ENCODE measurements at places on chromosomes 2 and 18.

- no peak for DNase-seq
These were observed 36.3 kb downstream of the SLC35F5 start for GRCh38 chr2:113720167-113720566.

- DNase-seq = no peak
These were observed 415.2 kb upstream of the TCF4 start for GRCh38 chr18:56003009-56003719.

GRCh38 chr2:50102383-50102782, 929.5 kb downstream of the NRXN1 start:
- DNase-seq = no peak

DNA sequence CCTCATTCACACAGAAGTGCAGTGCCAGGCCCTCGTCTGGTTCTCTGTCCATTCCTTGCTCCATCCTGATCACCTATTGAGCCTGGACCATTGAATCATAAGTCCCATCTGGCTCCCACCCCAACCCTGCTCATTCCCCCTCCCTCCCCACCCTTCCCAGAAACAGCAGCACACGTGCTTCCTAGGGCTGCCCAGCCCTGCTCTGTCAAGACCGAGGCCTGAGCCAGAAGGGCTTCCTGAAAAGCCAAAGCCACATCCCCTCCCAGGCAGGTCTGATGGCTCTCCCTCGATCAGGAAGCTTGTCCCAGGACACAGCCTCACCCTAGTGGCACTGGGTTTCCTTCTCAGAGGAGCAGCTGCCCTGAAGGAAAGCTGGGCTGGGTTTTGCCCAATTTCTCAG, 79.8 kb upstream of the FZD7 start:
- no peak for DNase-seq

- no peak for DNase-seq
These were observed 291.3 kb downstream of the AFF3 start for GRCh38 chr2:99851089-99851488.

DNA sequence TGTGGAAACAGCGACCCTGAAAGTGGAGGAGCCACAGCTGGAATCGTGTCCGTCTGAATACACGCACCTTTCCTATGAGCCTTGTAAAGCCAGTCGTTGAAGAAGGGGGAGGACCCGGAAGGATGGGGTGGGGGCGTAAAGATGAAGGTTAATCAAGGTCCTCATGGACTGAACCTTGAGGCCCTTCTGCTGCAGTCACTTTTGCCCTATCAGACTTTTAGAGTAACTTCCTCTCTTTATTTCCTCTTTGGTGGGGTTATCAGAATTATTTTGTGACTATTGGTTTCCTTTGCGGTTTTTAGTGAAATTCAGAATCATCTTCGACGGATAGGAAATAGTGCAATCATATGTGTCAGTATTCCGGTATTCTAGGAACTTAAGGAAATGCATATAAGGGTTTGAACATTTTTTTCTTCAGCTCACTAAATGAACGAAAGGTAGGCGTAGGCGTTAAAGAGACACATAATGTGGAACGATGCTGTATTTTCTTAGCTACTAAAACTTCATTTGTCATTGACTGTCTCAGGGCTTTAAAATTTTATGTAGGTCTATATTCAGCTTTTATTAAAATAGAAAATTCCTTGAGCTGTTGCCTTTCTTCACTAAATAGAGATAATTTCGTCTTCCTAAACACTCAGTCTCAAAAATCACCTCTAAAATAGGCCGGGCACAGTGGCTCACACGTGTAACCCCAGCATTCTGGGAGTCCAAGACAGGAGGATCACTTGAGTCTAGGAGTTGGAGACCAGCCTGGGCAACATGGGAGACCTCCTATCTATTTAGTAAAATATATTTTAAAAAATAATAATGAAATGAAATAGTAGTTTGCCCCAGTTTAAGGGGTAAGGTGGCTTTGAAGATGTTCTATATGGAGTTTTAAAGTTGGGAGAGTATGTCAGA, 1.4 kb upstream of the YES1 start:
- DNase-seq = peak; percentile 34

DNA sequence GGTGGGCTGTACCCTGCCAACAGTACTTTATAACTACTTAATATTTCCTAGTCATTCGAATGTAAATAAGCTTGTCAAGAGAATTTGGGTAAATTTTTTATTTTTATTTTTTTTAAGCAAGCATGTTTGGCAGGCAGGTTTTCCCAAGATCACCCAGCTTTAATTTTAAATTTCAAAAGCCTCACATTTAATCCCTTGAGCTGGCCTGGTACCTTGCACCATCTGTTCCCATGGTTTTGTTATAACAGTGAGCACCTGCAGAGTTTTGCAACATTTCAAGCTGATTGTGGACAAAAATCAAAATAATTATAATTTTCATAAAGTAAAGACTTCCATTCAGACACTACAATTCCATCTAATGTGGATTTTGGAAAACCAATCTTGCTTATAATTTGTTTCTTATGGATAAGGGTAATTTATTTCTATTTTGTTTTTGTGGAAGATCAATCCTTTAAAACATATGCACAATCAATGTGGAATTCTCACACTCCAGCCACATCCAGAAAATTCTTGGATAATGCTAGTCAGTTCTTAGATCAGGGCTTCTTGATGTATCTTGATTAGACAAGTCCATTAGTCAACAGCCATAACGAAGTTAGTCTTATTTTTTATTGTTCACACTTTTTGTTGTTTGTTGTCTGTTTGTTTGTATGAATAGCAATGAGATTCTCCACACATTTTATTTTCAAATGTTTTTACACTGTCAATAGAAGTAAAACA, 689.3 kb downstream of the NR4A2 start:
- no peak for DNase-seq

DNA sequence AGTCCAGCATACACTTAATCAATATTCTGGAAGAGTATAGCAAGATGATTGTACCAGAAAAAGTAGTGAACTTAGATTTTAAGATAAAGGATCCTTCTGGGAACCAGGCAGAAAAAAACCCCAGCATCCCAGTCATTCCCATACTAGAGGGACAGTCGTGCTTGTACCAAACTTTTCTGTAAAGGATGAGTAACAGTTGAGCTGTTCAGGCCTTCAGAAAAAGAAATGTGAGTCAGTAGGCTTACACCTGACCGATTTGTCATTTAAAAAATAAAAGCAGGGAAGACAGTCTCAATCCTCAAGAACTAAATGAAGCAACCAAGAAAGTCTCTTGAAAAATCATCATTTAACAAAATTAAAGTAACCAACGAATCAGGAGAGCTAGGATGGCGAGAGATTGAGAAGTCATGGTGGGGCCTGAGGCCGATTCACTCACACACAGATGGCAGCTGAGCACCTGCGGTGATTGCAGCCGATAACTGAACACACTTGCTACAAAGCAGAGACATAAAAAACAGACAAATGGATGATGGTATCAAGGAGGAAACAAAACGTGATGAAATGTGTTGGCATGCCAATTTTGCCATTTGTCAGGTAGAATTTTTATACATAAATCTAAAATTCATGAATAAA, 170.0 kb upstream of the ALKAL2 start:
- DNase-seq = no peak

- DNase-seq = no peak
These were observed 56.1 kb upstream of the FHL2 start for GRCh38 chr2:105454801-105455485.

DNA sequence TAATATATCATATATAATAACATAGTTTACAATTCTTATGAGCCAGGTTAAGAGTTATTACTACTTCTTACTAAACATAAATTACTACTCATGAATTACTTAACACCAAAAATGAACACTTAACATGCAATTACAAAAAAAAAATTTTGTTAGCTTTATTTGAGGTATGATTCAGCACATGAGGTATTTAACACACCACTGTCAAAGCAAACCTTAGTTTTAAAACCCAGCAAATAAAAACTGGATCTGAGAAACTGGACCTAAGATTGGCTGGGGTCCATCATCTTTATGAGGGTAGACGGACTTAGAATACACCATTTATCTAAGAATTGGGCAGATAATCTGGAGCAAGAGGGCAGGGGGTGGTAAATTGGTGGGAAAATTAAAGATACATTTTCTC, 81.8 kb upstream of the CREB1 start:
- DNase-seq = no peak
